ENCODE measurements at places on chromosomes 7 and 10.

DNA sequence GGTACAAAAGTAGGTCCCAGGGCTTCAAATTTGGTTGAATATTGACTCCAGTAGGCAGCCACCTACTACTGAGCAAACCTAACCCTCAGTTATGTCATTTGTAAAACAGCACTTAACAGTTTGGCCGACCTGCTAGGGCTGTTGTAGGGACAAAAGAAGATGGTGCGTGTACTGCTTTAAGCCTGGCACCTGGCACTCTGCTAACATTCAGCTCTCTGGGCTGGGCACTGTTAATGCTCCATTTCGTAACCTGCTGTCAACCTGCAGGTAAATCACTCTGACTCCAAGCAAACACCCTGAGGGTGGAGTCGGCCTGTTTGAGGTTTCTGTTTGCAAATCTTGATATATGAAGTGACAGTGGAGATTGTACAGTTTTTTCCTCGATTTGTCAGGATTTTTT lies 7.2 kb downstream of the ZKSCAN1 start:
- DNase-seq: no peak

DNA sequence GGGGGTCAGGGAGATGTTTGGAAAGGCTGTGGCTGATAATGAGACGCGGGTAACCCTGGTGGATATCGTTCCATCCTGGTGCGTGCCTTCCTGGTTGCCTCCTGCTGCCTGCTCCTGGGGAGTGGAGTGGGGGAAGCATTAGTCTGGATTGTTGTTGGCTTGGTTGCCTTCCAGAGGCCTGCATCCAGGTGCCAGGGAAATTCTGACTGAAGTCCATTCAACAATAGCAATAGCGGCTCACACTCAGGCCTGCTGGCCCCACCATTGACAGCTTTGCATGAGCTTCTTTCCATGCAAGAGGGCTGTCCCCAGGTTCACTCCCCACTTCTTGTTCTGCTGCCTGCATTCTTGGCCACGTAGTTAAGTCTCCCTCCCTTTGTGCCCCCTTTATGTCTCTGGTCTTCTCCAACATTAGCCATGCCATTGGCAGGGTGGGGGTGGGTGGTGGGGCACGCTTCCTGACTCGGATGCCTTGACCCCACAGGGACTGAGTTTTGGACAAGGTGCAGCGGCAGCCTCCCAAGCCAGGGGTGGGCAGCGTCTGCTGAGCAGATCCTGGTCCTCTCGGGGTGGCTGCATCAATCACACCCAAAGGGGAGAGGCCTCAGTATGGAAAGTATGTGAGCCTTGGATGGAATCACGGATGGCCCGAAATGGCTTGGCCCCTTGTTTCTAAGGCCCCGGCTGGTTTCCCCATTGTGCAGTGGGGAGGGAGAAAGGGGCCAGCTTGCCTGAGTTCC lies 150.2 kb downstream of the GRK5 start:
- no peak for DNase-seq

- DNase-seq: no peak
These were observed 26.5 kb upstream of the NUB1 start for GRCh38 chr7:151315038-151315655.

GRCh38 chr7:2022021-2022409 lies 210.7 kb downstream of the MAD1L1 start:
- no peak for DNase-seq

DNA sequence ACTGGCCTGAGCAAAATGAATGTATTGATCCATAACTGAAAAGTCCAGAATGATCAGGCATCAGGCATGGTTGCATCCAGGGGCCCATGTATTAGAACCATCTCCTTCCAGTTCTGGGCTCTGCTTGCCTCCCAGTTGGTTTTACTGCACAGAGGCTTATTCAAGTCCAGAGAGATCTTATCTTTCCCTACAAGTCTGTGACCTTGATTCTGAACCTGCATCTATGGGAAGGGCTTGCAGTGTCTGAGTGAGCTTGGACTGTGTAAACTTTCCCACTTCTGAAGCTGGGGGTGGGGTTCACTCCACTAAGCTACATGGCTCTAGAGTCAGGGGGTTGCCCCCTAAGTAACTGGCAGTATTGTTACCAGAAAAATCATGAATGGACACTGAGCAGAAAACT lies 136.2 kb downstream of the TCF7L2 start:
- no peak for DNase-seq

GRCh38 chr10:111392910-111393309 lies 316.1 kb downstream of the ADRA2A start:
- peak; percentile 43 for DNase-seq

DNA sequence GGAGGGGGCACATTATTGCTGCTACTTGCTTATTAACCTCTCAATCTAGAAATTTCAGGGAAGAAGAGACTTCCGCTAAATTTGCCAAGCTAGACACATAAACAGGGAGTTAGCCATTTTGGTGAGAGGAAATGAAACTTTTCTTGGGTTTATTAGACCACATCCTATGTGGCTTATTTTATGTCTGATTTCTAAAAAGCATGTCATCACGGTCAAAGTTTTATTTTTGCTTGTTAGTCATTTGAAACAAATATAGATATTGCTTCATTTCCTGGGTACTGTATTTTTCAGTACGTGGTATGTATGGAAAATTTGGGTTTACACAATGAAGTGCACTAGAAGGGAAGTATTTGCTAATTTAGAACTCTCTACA lies 144.1 kb downstream of the TCF7L2 start:
- no peak for DNase-seq

DNA sequence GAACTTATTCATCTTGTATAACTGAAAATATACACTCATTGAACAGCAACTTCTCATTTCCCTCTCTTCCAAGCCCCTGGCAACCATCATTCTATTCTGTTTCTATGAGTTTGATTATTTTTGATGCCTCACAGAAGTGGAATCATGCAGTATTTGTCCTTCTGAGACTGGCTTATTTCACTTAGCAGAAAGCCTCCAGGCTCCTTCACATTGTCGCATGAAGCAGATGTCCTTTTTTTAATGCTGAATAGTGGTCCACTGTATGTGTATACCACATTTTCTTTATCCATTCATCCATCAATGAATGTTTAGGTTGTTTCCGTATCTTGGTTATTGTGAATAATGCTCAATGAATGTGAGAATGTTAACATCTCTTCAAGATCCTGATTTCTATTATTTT lies 238.2 kb upstream of the KLF14 start:
- no peak for DNase-seq

- DNase-seq: peak; percentile 91
These were observed 764.3 kb downstream of the SUGCT start for GRCh38 chr7:40899151-40899550.

DNA sequence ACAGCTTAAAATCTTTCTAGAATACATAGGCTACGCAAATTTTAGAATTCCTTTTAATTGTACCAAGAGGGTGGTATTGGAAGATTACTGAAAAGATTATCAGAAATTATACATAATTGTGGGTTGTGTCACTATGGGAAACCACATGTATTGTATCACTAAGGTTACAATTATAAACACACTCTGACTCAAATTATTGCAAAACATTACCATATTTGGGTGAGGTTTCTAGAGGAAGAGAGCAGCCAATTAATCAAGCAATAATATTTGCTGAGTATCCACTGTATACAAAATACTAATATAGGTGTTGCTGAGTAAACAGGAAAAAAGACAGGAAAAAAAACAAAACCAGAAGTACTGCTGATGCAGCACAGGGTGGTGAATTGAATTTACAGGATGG lies 3.1 kb upstream of the CAPZA2 start:
- DNase-seq: peak; percentile 58

- DNase-seq: no peak
These were observed 44.4 kb upstream of the CD36 start for GRCh38 chr7:80593869-80594586.

- no peak for DNase-seq
These were observed 25.9 kb downstream of the C10orf120 start for GRCh38 chr10:122673731-122674130.

- no peak for DNase-seq
These were observed 10.3 kb downstream of the SUN1 start for GRCh38 chr7:842431-843031.

GRCh38 chr7:97351488-97351887 lies 234.0 kb downstream of the SDHAF3 start:
- no peak for DNase-seq

GRCh38 chr10:114221235-114221634 lies 17.8 kb upstream of the VWA2 start:
- no peak for DNase-seq

DNA sequence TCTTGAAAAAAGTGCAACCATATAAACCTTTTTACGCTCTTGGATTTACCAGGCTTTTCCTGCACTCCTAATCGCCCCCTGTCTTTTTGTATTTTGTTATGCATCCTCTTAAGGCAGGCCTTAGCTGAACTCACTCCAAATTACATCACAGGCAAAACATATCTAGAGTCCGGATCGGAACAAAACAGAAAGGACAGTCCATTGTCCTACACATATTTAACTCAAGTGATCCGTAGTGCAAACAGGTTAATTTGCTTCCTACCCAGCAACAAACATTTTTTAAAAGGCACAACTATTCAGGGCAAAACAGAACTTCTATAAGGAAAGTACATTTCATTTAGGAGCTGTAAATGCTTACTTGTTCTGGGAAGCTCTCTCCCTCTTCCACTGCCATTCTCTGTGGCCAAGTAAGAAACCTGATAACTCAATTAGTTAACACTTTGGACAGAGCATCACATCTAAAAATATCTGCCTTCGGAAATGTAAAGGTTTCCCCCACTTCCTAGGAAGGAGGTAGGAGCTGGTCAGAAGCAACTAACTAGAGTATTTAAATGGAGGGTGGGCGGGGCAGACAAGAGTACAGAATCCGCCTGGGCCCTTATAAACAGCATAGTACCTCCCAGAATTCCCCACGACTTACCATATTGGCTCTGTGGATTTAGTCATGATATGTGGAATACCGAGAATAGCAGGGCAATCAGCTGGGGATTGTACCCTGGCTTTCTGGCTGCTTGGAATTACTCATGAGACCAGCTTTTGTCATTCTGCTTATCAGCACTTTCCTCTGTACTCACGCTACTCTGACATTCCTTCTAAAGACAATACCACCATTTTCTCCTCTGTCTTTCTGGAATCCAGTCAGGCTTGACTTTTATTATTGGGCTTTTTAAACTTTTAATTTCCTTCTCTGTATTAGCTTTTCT lies 89.5 kb downstream of the ANK3 start:
- no peak for DNase-seq

GRCh38 chr10:29948881-29949355 lies 110.5 kb downstream of the JCAD start:
- DNase-seq: no peak

- DNase-seq: no peak
These were observed 8.5 kb upstream of the SLC39A12 start for GRCh38 chr10:17943033-17943745.

GRCh38 chr7:155300641-155301452 lies 3.2 kb downstream of the INSIG1 start:
- no peak for DNase-seq

GRCh38 chr10:4004144-4004543 lies 219.1 kb upstream of the KLF6 start:
- no peak for DNase-seq

DNA sequence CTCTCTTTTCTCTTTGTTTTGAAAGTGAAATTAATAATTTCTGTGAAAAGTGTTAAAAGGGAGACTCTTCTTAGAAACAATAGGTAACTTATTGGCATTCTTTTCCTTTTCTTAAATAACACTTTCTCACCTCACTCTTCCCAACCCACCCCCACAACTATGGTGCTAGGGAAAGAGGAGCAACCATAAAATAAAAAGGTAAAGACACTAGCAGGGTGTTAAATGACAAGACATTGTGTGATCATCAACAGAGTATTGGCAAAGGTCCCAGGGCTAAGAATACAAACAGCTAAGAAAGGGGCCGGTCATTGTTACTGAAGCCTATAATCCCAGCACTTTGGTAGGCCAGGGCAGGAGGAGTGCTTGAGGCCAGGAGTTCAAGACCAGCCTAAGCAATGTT lies 183.7 kb downstream of the NEBL start:
- DNase-seq: no peak
